ENCODE measurements at places on chromosomes 4 and X. TPM values are rescaled to one million over a fixed set of nuclear protein-coding genes. Genes with fewer than 3 reads are reported as not detected.
A peak's percentile ranks its signal among the peaks of the same experiment; 100 is the strongest.

The EVC2 gene
- total RNA-seq, result 5.6 TPM

DNA sequence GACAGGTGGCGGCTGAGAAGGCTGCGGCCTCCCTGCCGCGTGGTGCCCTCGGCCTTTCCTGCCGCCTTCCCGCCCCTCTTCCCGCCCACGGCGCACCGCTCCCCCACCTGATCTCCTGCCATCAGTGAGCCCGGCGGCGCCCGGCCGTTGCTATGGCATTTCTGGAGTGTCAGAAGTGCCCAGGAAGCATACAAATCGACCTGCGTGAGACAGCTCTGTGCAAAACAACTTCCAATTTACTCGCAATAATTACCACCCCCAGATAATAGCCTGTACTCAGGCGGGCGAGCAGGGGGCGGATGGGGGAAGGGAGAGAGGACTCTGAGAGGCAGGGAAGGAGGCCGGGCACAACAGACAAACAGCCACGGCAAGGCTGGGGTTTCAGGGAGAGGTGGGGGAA is 16.6 kb upstream of the ERCC6L start:
- peak; percentile 66 for DNase-seq
- H3K27me3 ChIP-seq, result no peaks in the 10 kb centered on the region
- no peaks in the 10 kb centered on the region for H3K36me3 ChIP-seq

The CENPI gene
- 32.6 TPM for total RNA-seq

- H3K27ac ChIP-seq, result no peak overlapping the region
- no peak overlapping the region for H3K4me3 ChIP-seq
- no peaks in the 10 kb centered on the region for H3K4me1 ChIP-seq
- no peaks in the 10 kb centered on the region for H3K27me3 ChIP-seq
These were observed 389.7 kb downstream of the SPRY1 start for GRCh38 chr4:123786163-123786915.

DNA sequence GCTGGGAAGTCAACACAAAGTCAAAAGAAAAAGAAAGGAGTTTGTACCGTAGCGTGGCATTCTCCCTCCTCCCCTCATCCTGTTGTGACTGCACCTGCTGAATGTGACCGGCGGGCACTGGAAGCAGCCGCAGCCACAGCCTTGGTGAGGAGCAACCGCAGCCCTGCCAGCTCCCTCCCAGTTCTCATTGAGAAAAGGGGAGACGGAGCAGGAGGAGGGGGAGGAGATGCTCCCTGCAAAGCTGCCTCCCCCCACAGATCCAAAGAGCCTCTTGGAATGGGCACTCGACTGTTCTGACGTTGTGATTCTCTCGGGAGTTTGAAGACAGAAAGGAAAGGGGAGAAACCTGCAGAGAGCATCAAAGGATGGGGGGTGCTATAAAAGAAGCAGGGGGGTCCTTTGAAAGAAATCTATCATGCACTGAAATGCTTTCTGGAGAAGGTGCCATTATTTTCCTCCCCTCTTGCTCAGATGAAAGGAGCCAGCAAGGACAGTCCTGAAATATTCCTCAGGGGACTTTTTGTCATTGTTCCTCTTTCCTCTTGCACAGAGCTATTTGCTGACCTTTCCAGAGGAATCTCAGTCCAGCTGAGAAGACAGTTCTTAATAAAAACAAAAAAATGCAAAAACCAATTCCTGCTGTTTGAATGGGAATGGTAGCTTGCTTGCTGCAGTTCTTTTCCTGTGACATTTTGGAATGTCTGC is 429.7 kb downstream of the MAPK10 start:
- peak overlapping the region; percentile 50 for H3K27ac ChIP-seq
- H3K4me1 ChIP-seq, result peaks cover 20% of the 10 kb centered on the region
- DNase-seq, result peak; percentile 65
- H3K36me3 ChIP-seq, result peaks cover 6% of the 10 kb centered on the region

The RHOXF2 gene
- not detected for total RNA-seq

GRCh38 chr4:185870366-185870765 is 58.4 kb upstream of the SORBS2 start:
- H3K4me3 ChIP-seq, result no peak overlapping the region
- no peaks in the 10 kb centered on the region for H3K36me3 ChIP-seq
- no peak overlapping the region for H3K27ac ChIP-seq
- no peaks in the 10 kb centered on the region for H3K27me3 ChIP-seq
- peaks cover 7% of the 10 kb centered on the region for H3K4me1 ChIP-seq

The NEUROG2 gene
- 0.11 TPM for total RNA-seq

GRCh38 chr4:170087163-170087700 is 2.5 kb downstream of the AADAT start:
- H3K36me3 ChIP-seq, result peaks cover 64% of the 10 kb centered on the region
- DNase-seq, result no peak
- H3K4me1 ChIP-seq, result peaks cover 2% of the 10 kb centered on the region
- H3K4me3 ChIP-seq, result peak overlapping the region; percentile 99

- no peak overlapping the region for H3K4me3 ChIP-seq
- H3K36me3 ChIP-seq, result no peaks in the 10 kb centered on the region
- H3K27me3 ChIP-seq, result no peaks in the 10 kb centered on the region
- H3K27ac ChIP-seq, result no peak overlapping the region
- DNase-seq, result no peak
- H3K4me1 ChIP-seq, result no peaks in the 10 kb centered on the region
These were observed 50.4 kb upstream of the PAGE5 start for GRCh38 chrX:55169782-55170181.

DNA sequence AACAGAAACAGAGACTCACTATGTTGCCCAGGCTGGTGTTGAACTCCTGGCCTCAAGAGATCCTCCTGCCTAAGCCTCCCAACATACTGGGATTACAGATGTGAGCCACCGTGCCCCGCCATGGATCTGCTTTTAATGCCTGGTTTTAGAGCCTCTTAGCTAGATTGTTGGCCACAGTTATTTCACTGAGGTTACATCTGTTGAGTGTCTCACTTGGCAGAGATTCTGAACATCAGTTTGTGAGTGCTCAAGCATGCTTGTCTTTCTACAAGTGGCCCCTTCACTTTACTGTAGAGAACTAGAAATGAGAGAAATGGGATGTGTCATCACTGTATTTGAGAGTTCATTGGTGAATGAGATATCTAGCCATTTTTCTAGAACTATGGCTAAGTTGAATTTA is 218.5 kb downstream of the APBB2 start:
- no peak overlapping the region for H3K4me3 ChIP-seq
- H3K4me1 ChIP-seq, result no peaks in the 10 kb centered on the region
- no peaks in the 10 kb centered on the region for H3K27me3 ChIP-seq
- H3K36me3 ChIP-seq, result no peaks in the 10 kb centered on the region

The PPA2 gene
- 121 TPM for total RNA-seq

- H3K4me1 ChIP-seq, result no peaks in the 10 kb centered on the region
- no peak for DNase-seq
- H3K27ac ChIP-seq, result no peak overlapping the region
These were observed 16.0 kb downstream of the CCNQ start for GRCh38 chrX:153582896-153583295.

- H3K4me3 ChIP-seq, result no peak overlapping the region
- no peak overlapping the region for H3K27ac ChIP-seq
- H3K4me1 ChIP-seq, result no peaks in the 10 kb centered on the region
- no peaks in the 10 kb centered on the region for H3K27me3 ChIP-seq
These were observed 16.8 kb upstream of the SEL1L3 start for GRCh38 chr4:25879587-25879986.

GRCh38 chrX:46917622-46918021 is 5.4 kb downstream of the JADE3 start:
- H3K27ac ChIP-seq, result no peak overlapping the region
- H3K4me1 ChIP-seq, result no peaks in the 10 kb centered on the region
- H3K36me3 ChIP-seq, result peaks cover 5% of the 10 kb centered on the region
- H3K27me3 ChIP-seq, result no peaks in the 10 kb centered on the region
- no peak overlapping the region for H3K4me3 ChIP-seq
- DNase-seq, result no peak

DNA sequence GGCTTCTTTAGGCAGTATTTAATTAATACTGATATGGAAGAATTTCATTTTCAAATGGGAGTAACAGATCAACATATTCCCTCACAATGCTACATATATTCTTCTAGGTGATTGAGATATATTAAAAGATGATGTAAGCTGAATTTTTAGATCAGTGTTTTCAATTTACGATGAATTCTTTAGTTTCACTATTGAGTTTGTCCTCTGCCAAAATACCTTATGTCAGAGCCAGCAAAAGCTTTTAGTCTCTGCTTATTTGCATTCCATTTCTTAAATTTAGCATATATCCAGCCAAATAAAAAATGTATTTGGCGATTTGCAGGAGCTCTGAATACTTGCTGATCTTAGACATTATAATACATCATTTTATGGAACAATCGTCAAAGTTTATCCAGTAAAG is 144.3 kb downstream of the MOSPD2 start:
- H3K4me1 ChIP-seq, result no peaks in the 10 kb centered on the region
- no peaks in the 10 kb centered on the region for H3K27me3 ChIP-seq
- no peak overlapping the region for H3K4me3 ChIP-seq
- no peak overlapping the region for H3K27ac ChIP-seq
- no peaks in the 10 kb centered on the region for H3K36me3 ChIP-seq
- DNase-seq, result no peak

- H3K27me3 ChIP-seq, result no peaks in the 10 kb centered on the region
- H3K4me1 ChIP-seq, result peaks cover 7% of the 10 kb centered on the region
- no peak overlapping the region for H3K27ac ChIP-seq
- no peak for DNase-seq
These were observed 472.5 kb downstream of the PCDH10 start for GRCh38 chr4:133621628-133622027.

DNA sequence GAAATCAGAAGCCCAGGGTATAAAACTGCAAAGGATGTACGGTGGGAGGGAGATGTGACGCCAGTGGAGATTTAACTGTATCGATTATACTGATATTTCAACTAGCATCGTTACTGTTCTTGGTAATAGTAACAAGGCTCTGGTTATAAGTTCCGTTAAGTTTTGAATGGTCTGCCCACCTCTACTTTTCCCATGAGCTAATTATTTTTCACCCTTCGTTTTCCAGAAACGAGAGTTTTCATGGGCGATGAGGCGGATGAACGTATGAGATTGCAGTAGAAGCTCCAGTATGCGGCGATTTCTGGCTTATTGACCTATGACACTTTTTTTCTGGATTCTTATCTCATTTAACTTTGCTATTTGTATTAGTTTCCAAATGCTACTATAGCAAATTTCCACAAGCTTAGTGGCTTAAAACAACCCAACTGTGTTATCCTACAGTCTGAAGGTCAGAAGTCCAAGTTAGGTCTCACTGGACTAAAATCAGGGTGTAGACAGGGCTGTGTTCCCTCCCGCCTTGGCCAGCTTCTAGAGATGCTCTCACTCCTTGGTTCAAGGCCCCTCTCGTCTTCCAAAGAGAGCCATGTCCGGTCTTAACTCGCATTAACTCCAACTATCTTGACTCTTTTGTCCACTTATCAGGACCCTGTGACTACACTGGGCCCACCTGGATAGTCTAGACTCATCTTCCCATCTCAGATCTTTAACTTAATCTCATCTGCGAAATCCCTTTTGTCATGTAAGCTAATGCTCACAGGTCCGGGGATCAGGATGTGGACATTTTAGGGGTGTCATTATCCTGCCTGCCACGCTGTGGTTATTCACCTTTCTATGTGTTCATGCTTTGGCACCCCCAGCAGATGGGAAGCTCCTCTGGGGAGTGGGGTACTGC is 122.5 kb downstream of the IRF2 start:
- no peaks in the 10 kb centered on the region for H3K36me3 ChIP-seq
- no peak overlapping the region for H3K27ac ChIP-seq
- no peaks in the 10 kb centered on the region for H3K27me3 ChIP-seq
- H3K4me3 ChIP-seq, result no peak overlapping the region
- peaks cover 12% of the 10 kb centered on the region for H3K4me1 ChIP-seq
- DNase-seq, result peak; percentile 20

GRCh38 chrX:31227250-31227649 is 155.4 kb upstream of the FTHL17 start:
- H3K36me3 ChIP-seq, result no peaks in the 10 kb centered on the region
- H3K27me3 ChIP-seq, result no peaks in the 10 kb centered on the region
- no peak overlapping the region for H3K4me3 ChIP-seq
- DNase-seq, result no peak

DNA sequence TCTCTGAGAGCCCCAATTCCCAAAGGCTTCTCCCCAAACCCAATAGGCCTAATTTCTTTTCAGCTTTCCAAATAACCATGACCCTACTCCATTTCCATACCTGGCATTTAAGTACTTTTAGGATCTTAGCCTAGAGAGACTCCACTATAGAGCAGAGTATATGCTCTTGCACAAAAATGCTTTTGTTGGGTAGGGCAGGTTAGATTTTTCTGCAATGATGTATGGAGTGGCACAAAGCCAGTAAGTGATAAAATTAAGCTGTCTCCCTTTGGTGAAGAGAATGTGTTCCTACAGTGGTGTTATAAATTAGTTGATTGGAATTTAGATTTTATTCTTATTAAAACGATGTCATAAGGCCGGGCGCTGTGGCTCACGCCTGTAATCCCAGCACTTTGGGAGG is 124.9 kb downstream of the INPP4B start:
- no peak overlapping the region for H3K4me3 ChIP-seq
- no peak for DNase-seq
- H3K36me3 ChIP-seq, result no peaks in the 10 kb centered on the region
- H3K27me3 ChIP-seq, result peaks cover 7% of the 10 kb centered on the region
- H3K4me1 ChIP-seq, result no peaks in the 10 kb centered on the region

The STK26 gene
- total RNA-seq, result 112 TPM

GRCh38 chr4:153156263-153156662 is 48.0 kb upstream of the TRIM2 start:
- H3K36me3 ChIP-seq, result no peaks in the 10 kb centered on the region
- H3K27me3 ChIP-seq, result no peaks in the 10 kb centered on the region
- no peak overlapping the region for H3K4me3 ChIP-seq
- no peak overlapping the region for H3K27ac ChIP-seq
- peak; percentile 81 for DNase-seq

Measured in endodermal cell (in vitro differentiated cells).